ENCODE measurements at places on chromosomes 16 and 17.

- DNase-seq = peak; percentile 69
Observed at GRCh38 chr17:74736513-74737298, at the start of gene RAB37. RAB37 (plus strand) TSS chr17:74737256; CDS start chr17:74737273, 17 bp downstream.

- DNase-seq = no peak
Observed at GRCh38 chr17:64534187-64534586, 27.4 kb downstream of the CEP95 start.

GRCh38 chr16:27235055-27235937 lies 32.0 kb downstream of the KDM8 start:
- peak; percentile 81 for DNase-seq

DNA sequence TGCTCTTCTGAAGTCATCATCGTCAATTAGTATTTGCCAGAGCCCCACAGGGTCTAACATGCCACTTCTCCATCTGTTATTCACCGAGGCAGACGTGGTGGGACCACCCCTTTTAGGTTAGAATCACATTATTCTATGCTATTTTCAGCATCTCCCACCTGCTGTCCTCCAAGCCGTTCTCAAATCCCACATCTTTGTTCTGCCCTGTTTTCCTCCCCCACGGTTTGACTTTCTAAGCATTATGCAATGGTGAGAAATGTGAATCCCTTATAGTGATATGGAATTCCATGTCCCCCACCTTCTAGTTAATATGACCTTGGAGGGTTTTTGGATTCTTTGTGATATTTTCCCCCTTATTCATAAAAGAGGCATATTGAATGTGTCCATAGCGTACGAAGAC lies 634.1 kb upstream of the RBFOX1 start:
- DNase-seq = peak; percentile 17

DNA sequence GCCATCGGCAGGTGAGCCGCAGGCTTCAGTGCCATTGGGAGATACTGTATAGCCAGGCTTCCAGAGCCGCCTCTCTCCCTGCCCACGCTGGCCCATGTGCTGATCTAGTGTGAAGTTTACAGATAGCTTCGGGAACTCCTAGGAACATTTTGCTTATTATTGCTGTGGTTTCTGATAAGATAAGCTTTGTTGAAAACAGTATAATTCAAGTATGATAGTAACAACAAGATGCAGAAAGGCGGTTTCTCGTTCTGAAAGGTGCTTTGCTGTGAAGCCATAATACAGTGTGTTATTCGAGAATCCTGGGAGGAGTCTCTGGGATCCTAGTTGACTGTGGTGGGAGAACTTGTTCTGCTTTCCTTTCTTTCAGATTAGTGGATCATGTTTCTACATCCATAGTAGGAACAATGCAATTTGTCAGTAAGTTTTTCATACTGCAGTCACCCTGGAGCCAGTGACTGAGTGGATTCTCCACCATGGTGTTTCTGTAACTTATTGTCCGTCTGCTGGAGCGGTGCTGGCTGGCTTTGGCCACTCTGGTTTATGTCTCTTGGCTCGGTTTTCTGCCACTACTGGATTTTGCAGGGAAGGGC lies 31.5 kb downstream of the RAB11FIP3 start:
- DNase-seq = no peak

GRCh38 chr17:44820631-44821212 lies 9.4 kb downstream of the GJC1 start:
- DNase-seq = peak; percentile 77

GRCh38 chr16:71775949-71776348 lies 32.7 kb downstream of the AP1G1 start:
- no peak for DNase-seq

- DNase-seq = no peak
Observed at GRCh38 chr16:2858245-2859025, 465 bp upstream of the PRSS22 start.

DNA sequence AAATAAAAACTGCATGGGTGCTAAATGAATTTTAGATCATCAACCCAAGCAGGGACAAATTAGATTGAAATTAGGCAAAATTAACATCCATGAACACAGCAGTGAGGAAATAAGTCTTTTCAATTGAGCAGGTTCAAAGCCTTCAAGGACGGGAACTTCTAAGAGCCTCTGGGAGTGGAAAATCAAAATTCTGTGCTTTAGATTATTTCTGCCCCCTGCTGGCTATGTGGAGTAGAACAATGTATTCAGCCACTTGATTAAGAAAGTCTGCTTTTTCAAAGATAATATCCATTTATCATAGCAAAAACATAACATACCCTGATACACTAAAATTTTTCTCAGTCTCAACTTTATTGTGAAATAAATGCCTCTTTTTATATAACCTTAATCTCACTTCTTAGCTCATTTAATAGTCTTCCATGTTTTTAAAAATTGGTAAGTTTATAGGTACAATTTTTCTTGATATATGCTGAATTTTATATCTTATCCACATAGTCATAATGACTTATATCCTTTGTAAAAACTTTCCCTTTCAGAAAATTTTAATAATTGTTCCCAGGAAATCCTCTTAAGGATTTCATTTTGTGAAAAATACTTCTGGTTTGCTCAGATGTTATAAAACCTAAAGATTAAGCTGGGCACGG lies 28.1 kb upstream of the NOL11 start:
- DNase-seq = peak; percentile 70

GRCh38 chr17:1871756-1872155 lies 42.0 kb downstream of the RPA1 start:
- no peak for DNase-seq

DNA sequence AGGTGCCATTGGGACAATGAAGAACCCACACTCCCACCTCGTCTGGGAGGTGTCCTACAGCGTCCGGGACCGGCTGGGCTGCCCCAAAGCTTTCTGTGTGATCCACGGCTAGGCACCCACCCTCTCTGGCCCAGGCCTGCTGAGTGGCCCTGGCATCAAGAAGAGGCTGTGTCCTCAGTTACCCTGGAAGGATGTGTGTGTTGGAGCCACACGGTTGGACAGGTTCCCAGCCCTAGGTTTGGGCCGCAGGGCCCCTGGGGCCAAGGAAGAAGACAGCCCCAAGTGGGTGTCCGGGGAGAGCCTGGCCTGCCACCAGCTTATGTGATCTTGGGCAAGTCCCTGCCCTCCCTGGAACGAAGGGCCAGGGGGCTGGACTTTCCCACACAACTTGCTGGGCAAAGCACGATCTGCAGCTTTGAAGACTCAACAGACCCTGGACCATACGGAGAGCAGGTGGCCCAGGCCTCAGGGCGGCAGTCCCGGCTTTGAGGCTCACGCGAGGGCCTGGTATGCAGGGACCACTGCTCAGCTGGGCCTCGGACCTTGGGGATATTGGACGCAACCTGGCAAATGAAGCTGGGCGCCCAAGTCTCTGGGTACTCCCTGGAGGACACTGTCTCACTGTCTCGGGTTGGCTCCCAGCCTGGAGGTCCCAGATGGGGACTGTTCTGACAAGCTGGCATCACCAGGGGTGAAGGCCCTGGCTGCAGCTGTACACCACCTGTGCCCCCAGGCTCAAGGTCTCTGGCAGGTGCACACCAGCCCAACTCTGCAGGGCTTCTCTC lies 17.5 kb downstream of the MYBBP1A start:
- peak; percentile 71 for DNase-seq

DNA sequence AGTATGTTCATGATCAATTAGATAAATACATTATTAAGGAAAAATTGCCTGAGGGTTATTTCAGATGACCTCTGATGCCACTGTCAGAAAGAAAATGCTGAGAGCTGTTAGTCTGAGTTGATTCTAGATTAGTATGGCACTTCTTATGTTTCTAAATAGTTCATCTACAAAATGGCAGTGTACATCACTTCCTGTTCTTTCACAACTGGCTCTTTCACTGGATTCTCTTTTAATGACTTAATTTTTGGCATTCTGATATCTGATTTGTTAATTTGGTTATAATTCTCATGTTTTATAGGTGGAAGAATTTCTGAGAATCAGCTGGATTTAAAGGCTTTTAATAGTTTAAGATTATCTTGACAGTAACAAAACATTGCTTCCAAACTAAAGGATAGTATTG lies 3.3 kb downstream of the TAOK1 start:
- DNase-seq = no peak

DNA sequence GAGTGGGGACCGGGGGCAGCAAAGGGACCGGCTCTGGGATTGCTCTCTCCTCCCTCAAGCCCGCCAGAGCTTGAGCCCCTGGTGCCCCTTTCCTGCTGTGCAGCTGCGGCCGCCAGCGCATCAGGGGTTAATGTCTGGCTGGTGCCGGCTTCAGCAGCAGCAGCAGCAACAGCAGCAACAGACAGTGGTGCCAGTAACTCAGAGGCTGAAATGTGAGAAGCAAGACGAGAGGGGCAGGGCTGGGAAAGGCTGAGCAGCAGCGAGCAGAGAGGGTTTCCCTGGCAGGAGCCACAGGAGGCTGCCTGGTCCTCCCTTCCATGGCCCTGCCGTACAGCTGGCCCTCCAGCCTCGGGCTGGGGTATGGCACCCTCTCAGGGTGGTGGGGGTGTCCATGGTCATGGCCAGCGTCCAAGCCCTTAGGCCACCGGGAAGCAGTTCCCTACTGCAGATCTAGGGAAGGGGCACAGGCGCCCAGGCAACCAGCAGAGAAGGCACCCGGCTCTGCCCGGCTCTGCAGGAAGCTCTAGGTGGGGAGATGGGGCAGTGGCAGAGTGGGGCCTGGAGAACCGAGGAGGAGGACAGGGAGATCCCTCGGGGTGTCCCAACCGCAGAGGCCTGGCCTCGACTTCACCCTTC lies 21.1 kb upstream of the TFAP4 start:
- DNase-seq = peak; percentile 60

- no peak for DNase-seq
Observed at GRCh38 chr17:56737421-56738161, 96.1 kb downstream of the C17orf67 start.

- no peak for DNase-seq
Observed at GRCh38 chr17:81656118-81656743, at the start of gene PDE6G. PDE6G (minus strand) TSS chr17:81656542; CDS start chr17:81653305, 3,237 bp downstream.

GRCh38 chr16:30139583-30140481 lies 16.8 kb upstream of the MAPK3 start:
- DNase-seq = no peak

Data from NCI-H1694 treated with DMSO at 0.1 percent for 48 hours (cell line).